ENCODE measurements at places on chromosomes 11 and 22.

- no peak for DNase-seq
Measured at GRCh38 chr11:9014826-9015225, 11.0 kb upstream of the NRIP3 start.

DNA sequence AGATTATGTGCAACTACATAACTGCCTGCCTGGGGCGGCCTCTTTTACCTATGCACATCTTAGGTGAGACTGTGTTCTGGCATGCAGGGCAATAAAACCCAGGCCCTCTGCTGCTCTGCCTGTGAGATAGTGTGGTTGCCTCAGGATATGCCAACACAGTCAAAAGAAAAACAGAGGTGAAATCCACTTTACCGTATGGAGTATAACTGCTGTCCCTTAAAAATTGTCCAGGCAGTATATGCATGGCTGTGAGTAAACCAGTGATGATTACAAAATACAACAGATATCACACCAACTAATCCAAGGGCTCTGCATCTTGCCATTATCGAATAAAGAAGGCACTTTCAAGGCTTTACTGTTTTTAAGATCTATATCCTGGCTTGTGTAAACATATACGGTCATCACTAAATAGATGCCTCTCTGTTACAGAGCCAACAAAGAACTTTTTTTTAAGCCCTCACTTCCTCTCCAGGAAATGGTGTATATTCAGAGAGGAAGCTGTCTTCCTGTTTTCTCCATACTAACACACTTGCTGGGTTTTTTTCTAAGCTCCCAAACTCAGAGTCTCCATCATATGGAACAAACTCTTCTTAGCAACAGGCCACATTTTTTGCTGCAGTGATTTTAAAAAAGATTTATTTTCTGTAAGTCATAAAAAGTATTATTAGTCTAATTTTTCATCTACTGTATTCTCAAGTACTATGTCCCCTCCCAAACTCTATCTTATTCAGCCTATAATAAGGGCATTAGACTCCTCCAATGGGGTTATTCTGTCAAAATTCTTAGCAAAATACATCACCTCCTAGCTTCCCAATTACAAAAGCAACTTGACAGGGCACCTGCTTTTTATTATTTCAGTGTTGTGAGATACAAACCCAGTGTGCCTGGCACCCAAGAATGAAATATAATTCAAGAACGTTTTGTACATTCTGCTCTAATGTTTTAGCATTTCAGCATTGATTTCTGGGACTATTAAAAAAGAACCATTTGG, 135.2 kb downstream of the MAML2 start:
- DNase-seq, result no peak

- DNase-seq, result no peak
Measured at GRCh38 chr11:63764340-63764678, 4.3 kb downstream of the ZFTA start.

DNA sequence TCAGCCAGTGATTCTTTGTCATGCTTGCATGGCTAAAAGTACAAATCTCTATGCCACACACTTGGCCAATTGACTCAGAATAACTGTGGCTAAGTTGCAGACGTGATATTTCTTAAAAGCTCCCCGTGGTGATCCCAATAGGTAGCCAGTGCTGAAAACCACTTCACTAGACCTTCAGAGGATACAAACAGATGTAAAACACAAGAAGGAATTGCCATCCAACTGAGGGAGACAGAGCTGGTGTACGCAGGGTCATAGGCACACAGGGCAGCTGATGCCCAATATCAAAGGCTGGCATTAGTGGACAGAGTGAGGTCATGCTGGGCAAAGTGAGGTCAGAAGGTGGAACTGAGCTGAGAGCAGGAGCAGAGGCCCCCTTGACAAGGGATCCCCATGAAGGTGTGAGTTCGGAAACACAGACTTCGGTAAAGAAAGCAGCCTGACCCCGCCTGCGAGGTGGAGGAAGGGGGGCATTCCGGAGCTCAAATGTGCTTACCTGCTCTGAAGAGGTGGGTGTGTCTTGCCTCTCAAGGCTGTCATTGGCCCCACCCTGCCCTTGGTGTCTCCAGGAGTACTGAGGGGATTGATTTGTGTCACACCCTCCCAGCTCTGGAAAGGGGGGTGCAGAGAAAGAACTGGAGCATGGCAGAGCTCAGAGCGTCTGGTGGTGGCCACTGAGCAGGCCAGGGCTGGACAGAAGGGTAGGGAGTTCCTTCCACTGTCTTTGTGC, 344.9 kb upstream of the B3GAT1 start:
- no peak for DNase-seq

- no peak for DNase-seq
Measured at GRCh38 chr11:2484576-2485125, 39.8 kb downstream of the KCNQ1 start.

DNA sequence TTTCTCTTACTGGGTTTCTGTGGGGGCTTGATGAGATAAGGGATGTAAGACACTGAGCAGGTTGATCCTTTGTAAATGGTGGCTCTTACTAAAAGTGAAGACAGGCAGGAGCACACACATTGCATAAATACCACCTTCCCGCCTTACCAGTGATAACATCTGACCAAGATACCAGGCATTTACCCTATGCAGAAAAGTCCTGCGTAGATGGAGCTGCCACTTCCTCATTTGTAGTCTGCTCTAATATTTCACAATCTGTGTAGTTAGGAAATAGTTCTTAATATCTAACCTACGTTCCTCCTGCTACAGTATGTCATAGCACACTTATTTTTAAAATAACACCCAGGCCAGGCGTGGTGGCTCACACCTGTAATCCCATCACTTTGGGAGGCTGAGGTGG, 23.9 kb upstream of the SWAP70 start:
- no peak for DNase-seq

GRCh38 chr11:107385361-107385981, 72.2 kb downstream of the CWF19L2 start:
- no peak for DNase-seq

GRCh38 chr11:95266751-95267374, 35.9 kb upstream of the SESN3 start:
- DNase-seq, result no peak

DNA sequence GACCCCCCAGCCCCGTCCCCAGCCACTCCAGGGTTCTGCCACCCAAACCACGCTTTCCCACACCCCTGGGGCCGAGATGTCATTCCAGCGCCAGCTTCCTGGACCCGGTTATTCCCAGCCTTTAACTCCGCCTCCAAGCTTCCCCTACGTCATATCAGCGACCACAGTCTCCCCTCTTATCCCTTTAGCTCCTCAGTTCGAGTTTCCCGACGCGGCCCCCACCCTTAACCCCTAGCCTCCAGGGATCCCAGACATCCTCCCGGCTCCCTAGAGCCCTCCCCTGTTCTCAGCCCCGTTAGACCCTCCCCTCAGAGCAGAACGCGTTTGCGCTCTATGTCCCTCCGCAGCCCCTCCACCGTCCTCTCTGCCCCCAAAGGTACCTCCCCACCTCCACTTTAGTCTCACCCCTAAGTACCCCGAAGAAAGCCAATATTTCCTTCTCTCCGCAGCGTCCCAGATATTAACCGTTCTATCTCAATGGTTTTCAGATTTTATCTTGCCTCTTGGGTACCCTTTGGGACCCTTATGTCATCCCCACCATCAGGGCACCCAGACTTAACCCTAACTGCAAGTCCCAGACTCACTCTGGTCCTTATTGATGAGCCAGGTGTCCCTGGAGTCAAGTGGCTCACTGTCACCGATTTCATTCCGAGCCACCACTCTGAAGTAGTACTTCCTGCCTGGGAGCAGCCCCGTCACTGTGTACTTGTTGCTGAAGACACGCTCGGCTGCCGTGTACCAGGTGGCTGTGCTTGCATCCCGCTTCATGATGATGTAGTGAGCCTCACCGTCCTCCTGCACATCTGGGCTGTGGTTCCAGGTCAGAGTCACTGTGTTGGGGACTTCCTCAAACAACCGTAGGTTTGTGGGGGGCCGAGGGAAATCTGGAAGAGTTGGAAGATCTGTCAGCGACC, 8.0 kb downstream of the TMEM86A start:
- peak; percentile 21 for DNase-seq

DNA sequence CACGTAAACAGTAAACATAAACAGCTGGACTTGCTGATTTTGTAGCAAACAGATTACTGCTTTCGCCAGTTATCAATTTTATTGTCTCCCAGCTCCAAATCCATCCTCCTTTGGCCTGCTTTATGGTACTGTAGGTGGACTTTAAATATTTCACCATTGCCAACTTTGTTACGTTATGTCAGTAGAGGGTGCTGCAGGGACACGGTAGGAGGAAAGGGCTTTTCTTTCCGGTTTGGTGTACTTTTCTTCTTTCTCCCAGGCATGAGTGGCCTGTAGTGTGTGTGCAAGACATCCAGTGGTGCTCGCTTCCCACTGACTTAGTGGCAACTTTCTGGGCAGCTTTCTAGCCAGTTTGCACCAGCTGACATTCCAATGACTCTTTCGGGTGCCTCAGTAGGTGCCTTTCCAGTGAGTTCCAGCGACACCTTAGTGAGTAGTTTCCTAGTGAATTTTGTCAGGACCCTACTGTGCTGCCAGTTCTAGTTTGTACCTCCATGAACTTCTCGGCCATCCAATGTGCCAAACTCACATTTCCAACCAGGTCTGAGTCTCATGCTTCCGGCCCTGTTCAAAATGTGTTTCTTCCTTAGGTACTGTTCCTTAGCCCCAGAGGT, 267.6 kb upstream of the TENM4 start:
- DNase-seq, result peak; percentile 12

Measured in GM12864 (cell line).